ENCODE measurements at places on chromosomes 4 and X. TPM values are rescaled to one million over a fixed set of nuclear protein-coding genes. Genes with fewer than 3 reads are reported as not detected.

DNA sequence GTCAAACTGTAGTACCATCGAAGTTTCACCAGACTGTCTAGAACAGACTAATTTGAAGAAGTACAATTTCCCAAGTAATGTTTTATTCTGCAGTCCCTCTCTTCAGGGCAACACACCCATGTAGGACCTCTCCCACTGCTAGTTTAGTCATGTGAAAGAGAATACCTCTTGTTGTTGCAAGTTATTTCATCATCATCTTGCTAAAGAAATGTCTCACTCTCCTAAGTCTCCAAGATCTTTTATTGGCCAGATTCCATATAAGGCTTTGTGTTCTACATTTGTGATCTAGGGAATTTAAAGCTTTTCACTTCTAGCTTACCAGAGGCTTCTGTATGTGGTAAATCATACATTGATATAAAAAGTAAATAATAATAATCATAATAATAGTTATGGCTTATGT is 745.3 kb upstream of the MAGEB2 start:
- DNase-seq, result no peak

- no peak for DNase-seq
These were observed 36.2 kb upstream of the PRDX4 start for GRCh38 chrX:23631136-23631535.

DNA sequence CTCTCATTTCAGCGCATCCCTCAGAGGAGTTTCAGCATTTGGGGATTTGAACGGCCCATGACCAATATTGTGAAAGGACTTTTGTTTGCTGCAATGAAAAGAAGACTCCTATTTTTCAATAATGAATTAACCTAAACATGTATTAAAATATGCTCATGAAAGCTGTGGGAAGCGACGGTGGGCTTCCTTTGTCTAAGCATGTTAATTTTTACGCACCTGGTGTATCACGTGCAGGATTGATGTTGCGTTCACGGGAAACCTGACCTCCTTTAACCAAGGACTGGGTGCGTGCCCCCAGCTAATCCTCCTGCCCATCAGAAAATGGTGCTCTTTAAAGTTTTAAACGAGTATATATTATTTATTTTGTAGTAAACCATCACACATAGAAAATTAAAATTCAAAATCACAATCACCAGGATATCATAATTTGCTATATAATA is 590 bp upstream of the CCDC110 start:
- DNase-seq, result peak; percentile 14

Gene CXCR3
- 86.1 TPM for total RNA-seq

Gene NPY1R
- total RNA-seq, result not detected

GRCh38 chr4:60655356-60655755 is 544.8 kb upstream of the ADGRL3 start:
- DNase-seq, result no peak

Measured in CD8-positive, alpha-beta T cell (primary cell).